Gastrocnemius medialis (tissue), 4 donors: ENCODE measurements at places on chromosomes 6 and 20.

DNA sequence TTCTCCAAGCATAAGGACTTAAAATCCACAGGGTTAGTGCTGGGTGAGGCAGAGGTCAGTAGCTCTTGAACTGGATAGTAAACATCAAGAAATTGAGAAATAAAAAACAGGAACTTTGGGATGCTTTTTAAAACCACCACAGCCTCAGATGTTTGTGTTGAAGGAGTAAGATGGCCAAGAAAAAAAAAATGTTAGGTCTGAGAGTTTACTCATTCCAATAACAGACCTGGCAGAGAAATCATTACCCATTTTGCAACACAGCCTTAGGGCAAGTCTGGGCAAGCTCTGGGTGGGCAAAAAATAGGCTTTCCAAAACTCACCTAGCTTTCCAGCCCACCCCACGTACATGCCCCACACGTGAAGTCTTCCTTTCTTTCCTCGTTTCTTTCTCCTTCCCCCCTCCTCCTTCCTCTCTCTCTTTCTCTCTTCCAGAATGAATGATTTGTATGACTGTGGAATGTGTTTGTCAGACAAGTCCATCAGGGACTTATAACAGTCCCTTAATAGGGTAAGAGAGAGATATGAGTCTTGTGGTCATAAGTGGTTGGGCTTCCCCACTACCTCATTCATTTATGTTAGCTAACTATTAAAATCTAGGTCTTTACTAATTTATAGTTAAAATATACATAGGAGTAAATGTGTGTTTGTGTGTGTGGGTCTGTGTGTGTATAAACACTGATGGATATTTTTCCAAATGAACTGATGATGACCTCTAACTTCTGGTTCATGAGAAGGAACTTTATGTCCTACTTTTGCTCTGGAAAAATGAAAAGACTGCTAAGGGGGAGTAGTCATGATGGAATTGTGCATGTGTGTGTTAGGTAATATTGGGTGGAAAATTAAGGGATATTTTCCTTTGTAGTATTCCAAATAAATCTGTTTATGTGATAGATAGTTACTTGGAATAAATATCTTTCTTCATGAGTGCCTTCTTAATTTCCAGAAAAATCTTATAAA lies 18.0 kb upstream of the DSE start:
- no peak for DNase-seq

DNA sequence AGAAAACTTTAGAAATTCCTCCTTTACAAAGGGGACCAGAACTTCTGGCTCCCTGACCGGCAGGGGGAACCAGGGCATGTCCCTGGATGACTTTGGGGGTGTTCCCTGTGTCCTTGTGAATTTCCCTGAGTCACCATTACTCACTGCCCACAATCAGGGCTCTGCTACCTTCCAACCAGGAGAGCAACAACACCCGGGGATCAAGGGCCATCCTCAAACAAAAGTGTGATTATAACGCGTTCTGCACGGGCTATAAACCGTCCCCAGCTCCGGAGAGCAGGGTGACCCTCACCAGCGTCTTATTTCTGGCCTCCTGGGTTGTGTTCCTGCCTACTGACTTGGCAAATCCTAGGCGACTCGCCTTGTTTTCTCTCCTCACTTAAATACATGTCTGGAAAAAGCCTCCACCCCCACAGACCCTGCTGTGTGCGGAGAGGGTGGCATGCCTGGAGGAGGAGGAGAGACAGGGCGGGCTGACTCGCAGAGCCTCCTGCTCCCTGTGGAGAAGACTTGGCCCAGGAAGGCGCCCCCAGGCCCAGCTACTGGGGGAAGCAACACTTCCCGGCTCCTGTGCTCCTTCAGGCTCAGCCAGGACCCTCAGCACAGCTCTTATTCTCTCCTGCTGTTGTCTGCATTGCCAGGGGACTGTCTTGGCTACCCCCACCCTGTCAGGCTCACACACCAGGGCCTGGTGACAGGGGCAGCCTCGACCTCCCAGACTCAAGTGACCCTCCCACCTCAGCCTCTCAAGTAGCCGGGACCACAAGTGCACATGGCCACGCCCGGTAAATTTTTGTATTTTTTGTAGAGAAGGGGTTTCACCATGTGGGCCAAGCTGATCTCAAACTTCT lies 54.1 kb downstream of the FGD2 start:
- peak; percentile 40 for DNase-seq

DNA sequence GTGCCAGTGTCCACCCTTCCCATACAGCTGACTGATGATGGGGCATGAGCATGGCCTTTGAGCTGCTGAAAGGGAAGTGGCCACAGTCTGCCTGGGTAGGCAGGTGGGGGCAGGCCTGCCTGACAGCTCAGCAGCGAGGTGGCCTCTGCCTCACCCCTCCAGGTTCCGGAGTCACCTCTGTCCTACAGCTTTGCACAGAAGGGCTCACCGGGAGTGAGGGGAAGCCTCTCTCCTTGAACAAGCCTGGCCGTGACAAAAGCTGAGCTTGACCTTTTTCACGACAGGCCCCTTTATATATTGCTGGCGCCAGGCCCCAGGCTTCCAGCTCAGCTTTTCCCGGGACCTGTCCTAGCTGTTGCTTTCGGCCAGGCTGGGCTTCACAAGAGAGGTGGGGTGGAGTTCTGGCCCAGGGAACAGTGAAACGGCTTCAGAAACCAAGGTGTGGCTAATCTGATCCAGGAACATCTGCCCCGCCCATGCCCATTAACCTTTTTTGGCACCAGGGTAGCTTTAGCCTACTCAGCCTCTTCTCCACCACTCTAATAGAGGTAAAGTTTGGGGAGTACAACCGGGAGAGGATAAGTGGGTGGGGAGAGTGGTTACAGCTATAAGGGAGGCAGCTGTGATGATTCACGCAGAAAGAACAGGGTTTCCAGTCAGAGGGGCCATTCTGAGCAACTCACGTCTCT lies 42.9 kb downstream of the C6orf132 start:
- no peak for DNase-seq

DNA sequence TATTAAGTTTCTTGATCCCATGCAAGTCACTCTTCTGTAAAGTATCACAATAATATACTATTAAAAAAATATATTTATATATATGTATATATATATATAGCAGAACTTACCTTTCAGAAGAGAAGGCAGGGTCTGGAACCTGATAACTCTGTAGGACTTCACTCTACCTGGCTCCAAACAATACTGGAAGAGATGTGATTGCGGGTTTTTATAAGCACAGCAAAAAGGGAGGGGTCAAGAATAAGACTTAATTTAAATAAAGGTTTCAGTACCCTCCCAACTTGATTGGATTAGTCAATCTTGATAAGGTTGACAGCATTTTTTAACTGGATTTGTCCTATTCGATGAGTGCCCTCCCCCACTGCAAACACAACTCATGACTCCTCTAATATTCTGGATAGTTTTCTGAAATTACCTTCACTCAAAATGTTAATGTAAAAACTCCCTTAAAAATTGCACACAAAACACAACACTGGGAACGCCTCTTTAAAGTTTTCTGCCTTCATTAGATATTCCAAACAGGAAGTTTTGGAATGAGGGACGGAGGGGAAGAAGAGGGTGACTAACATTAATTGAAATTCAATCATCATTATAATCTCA lies 4.0 kb upstream of the ZNF217 start:
- no peak for DNase-seq

- no peak for DNase-seq
These were observed 14.1 kb downstream of the DAAM2 start for GRCh38 chr6:39806278-39806677.

GRCh38 chr6:24655215-24655614 lies 9.2 kb upstream of the KIAA0319 start:
- no peak for DNase-seq

GRCh38 chr20:42652266-42652665 lies 537.4 kb downstream of the PTPRT start:
- no peak for DNase-seq

GRCh38 chr6:93371756-93372155 lies 47.6 kb downstream of the EPHA7 start:
- no peak for DNase-seq

GRCh38 chr6:14512246-14512645 lies 394.7 kb downstream of the CD83 start:
- no peak for DNase-seq

- no peak for DNase-seq
These were observed 50.0 kb upstream of the NOX3 start for GRCh38 chr6:155505608-155505989.

DNA sequence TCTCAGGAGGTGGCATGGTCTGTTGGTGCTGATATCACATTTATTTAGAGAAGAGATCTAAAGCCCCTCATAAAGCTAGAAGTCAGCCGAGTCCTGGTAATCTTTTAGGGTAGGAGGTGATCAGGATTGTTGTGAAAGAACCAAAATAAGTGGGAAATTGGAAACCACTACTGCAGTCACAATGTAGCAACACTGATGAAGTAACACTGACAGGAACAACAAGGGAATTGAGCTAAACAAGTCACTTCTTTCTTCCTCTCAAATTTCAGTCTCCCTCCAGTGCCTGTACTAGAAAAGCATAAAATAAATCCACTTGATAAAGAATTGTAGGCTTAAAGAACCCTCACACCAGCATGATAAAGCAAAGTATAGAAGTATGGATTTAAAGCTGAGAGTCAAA lies 1509.0 kb downstream of the GRIK2 start:
- DNase-seq: no peak

DNA sequence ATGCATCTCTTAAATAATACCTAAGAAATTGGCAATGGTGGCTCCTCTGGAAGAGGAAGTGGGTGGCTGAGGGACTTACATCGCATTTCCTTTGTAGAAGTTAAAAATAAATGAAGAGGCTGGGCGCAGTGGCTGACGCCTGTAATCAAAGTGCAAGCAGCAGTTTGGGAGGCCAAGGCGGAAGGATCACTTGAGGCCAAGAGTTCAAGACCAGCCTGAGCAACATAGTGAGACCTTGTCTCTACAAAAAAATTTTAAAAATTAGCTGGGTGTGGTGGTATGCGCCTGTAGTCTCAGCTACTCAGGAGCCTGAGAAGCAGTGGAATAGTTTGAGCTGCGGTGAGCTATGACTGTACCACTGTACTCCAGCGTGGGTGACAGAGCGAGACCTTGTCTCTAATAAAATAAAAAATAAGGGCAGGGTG lies 12.2 kb upstream of the NCOA3 start:
- peak; percentile 28 for DNase-seq

GRCh38 chr20:44711237-44711636 lies 3.9 kb upstream of the CCN5 start:
- no peak for DNase-seq

GRCh38 chr6:134525190-134525868 lies 207.4 kb upstream of the SGK1 start:
- DNase-seq: no peak

DNA sequence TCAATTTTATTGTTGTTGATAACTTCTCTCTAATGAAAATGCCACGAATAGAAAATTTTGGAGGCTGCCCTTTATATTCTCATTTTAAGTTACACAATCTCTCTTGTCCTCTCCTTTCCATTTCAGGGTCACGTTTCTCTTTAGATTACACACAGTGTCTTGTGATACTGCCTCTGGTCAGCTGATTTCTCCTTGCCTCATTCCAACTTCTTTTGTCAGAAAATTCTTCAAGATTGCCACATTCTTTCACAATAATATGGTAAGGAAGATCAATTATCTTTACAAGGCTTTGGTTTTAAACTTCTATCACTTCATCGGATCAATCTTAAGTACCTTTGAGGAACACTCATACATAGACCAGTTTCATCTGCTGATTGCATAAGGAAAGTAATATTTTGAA lies 370.3 kb downstream of the RFPL4B start:
- no peak for DNase-seq

DNA sequence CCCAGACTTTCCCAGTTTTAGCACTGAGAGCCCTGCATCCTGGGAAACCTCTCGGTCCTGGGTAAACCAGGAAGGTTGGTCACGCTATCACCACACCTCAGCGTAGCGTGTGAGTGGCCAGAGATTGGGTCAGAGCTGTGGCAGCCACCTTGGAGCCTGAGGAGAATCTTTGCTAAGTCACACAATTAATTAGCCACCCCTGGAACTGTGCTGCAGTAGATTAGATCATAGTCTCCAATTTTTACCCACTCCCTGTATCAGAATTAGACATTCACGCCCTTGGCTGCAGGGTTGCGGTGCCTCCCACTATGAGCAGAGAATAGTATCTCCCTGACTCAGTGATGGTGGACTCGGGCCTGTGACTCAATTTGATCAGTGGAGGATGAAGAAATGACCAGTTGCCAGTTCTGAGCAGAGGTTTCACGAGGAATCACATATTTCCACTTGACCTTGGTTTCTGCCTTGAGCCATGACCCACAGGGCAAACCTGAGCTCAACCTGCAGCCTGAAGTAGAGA lies 6.0 kb upstream of the PTGIS start:
- no peak for DNase-seq

- no peak for DNase-seq
These were observed 121.1 kb upstream of the SLC35B3 start for GRCh38 chr6:8556370-8557013.

DNA sequence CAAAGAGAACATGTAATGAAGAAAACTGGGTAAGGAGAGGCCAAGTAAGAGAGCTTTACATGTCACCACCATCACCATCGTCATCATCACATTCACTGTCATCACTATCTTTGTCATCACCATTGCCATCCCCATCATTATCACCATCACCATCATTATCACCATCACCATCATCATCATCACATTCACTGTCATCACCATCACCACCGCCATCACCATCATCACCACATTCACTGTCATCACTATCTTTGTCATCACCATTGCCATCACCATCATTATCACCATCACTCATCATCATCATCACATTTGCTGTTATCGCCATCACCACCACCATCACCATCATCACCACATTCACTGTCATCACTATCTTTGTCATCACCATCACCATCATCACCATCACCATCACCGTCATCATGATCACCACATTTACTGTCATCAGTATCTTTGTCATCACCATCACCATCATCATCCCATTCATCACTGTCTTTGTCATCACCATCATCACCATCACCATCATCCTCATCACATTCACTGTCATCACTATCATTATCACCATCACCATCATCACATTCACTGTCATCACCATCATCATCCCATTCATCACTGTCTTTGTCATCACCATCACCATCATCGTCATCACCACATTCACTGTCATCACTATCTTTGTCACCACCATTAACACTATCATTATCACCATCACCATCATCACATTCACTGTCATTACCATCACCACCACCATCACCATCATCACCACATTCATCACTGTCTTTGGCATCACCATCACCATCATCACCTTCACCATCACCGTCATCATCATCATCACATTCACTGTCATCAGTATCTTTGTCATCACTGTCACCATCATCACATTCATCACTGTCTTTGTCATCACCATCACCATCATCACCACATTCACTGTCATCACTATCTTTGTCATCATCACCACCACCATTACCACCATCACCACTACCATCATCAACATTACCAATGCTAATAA lies 172.3 kb downstream of the ERMARD start:
- DNase-seq: no peak

GRCh38 chr6:148608199-148608951 lies 138.5 kb upstream of the UST start:
- DNase-seq: no peak

- DNase-seq: no peak
These were observed 168.1 kb downstream of the CDKAL1 start for GRCh38 chr6:20702366-20702765.
